ENCODE measurements at places on chromosomes 4 and X.

- no peaks in the 10 kb centered on the region for H3K36me3 ChIP-seq
- H3K4me1 ChIP-seq = peaks cover 51% of the 10 kb centered on the region
- no peaks in the 10 kb centered on the region for H3K27me3 ChIP-seq
- H3K27ac ChIP-seq = peak overlapping the region; percentile 71
- H3K4me3 ChIP-seq = no peak overlapping the region
- DNase-seq = no peak
These were observed 69.8 kb downstream of the RPS3A start for GRCh38 chr4:151169223-151169622.

DNA sequence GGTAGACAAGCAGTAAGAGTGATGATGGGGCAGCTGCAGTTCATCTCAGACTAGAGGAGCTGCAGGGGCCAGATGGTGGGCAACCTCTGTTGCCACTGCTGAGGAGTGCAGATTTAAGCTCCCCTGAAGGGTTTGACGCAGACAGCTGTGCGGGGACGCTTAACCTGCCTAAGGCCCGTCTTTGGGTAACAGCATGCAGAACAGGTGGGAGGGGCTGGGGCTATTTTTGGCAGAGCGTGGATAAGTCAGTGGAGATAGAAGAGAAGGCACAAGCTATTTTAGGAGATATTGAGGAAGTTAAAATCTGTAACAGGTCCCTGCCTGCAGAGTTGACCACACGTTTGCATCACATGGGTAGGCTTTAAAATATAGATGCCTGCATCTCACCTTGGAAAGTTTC is 10.5 kb downstream of the CD99 start:
- no peak overlapping the region for H3K4me3 ChIP-seq
- DNase-seq = no peak
- no peak overlapping the region for H3K27ac ChIP-seq
- peaks cover 97% of the 10 kb centered on the region for H3K4me1 ChIP-seq

- H3K4me1 ChIP-seq = no peaks in the 10 kb centered on the region
- DNase-seq = no peak
- no peaks in the 10 kb centered on the region for H3K36me3 ChIP-seq
- H3K27me3 ChIP-seq = no peaks in the 10 kb centered on the region
- no peak overlapping the region for H3K27ac ChIP-seq
These were observed 9.6 kb downstream of the HAUS7 start for GRCh38 chrX:153460826-153461225.

DNA sequence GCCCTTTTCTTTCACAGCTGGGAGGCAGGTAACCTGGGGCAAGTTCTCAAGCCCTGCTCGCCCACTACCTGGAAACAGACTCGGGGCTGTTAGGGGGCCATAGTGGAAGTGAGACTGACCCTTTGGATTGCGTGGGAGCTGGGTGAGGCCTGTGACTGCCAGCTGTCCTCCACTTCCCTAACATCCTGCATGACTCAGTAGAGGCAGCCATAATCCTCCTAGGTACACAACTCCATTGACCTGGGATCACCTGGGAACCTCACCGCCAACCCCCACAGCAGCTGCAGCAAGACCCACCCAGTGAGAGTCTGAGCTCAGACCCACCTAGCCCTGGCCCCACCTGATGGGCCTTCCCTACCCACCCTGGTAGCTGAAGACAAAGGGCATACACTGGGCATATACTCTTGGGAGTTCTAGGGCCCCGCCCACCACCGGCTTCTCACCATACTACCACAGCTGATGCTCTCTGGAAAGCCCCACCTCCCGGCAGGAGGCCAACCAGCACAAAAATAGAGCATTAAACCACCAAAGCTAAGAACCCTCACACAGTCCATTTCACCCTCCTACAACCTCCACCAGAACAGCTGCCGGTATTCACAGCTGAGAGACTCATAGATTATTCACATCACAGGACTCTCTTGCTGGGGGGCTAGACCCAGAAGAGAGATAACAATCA is 61.1 kb upstream of the DCTD start:
- peaks cover 11% of the 10 kb centered on the region for H3K4me1 ChIP-seq
- H3K4me3 ChIP-seq = no peak overlapping the region
- H3K36me3 ChIP-seq = no peaks in the 10 kb centered on the region
- H3K27ac ChIP-seq = no peak overlapping the region
- DNase-seq = no peak

DNA sequence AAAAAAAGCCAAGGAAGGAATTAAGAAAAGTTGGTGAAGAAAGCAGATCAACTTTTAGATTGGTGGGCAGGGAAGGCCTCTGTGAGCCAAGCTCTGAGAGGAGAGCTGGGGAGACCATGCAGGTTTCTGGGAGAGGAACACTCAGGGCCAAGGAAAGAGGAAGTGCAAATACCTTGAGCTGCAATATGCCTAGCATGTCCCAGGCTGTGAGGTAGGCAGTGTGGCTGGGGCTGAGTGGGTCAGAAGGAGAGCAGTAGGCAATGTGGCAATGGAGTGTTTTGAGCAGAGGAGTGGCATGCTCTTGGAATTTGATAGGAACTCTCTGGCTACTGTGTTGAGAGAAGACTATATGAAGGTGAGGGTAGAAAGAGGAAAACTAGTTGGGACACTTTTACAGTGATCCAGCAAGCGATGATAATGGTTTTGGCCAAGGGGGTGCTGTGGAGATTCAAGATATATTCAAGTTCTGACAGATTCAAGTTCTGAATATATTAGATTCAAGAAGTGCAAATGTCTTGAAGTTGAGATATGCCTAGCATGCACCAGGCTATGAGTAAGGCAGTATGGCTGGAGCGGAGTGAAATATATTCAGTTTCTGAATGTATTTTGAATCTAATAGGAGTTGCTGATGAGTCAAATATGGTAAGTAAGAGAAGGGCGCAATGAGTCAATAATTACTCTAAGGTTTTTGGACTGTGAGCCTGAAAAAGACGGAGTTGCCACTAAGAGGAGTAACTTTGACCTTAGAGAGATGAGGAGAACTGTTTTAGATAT is 172.5 kb downstream of the CAMK2D start:
- H3K4me1 ChIP-seq = no peaks in the 10 kb centered on the region
- no peak overlapping the region for H3K4me3 ChIP-seq
- H3K27me3 ChIP-seq = no peaks in the 10 kb centered on the region
- no peaks in the 10 kb centered on the region for H3K36me3 ChIP-seq
- DNase-seq = no peak

DNA sequence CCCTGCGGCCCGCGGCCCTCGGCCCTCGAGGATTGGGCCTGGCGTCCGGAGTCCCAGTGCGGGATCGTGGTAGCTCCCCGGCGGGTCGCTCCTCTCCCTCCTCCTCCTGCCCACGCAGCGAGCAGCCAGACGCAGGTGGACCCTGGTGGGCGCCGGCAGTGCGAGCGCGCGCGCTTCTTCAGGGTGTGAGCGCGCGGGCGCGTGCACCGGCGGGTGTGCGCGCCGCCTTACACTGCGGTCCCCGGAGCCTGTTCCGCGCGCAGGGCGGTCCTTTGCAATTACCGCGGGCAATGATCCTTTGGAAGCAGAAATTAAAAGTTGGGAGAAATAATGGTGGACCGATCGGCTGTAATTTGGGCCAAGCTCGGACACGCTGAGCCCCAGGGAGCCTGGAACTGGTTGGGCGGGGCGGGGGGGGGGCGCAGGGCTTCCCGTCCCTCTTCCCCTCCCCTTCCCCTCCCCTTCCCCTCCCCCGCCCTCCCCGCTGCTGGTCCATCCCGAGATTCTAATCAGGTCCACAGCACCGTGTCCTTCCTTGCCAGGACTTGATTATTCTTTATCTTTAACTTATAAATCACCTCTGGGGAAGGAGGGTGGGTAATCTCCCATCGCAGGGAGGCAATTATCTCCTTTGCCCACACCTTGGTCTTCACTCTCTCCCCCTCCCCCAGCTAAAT is 1.6 kb upstream of the NKX1-1 start:
- H3K27me3 ChIP-seq = peaks cover 42% of the 10 kb centered on the region
- H3K4me3 ChIP-seq = no peak overlapping the region
- no peak for DNase-seq
